ENCODE measurements at places on chromosomes 1 and 21. TPM values are rescaled to one million over a fixed set of nuclear protein-coding genes. Genes with fewer than 3 reads are reported as not detected.

SLC6A9 gene
- 6.5 TPM for total RNA-seq

SPSB1 gene
- 1.5 TPM for total RNA-seq

PDPN gene
- total RNA-seq = not detected

EXTL1 gene
- total RNA-seq = not detected

DNA sequence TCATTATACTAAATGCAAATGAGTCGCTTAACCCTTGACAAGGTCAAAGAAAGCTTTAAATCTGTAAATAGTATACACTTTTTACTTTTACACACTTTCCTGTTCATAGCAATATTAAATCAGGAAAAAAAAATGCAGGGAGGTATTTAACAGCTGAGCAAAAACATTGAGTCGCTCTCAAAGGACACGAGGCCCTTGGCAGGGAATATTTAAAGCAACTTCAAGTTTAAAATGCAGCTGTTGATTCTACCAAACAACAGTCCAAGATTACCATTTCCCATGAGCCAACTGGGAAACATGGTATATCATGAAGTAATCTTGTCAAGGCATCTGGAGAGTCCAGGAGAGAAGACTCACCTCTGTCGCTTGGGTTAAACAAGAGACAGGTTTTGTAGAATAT lies 62.7 kb downstream of the CAPN2 start:
- DNase-seq = no peak

DNA sequence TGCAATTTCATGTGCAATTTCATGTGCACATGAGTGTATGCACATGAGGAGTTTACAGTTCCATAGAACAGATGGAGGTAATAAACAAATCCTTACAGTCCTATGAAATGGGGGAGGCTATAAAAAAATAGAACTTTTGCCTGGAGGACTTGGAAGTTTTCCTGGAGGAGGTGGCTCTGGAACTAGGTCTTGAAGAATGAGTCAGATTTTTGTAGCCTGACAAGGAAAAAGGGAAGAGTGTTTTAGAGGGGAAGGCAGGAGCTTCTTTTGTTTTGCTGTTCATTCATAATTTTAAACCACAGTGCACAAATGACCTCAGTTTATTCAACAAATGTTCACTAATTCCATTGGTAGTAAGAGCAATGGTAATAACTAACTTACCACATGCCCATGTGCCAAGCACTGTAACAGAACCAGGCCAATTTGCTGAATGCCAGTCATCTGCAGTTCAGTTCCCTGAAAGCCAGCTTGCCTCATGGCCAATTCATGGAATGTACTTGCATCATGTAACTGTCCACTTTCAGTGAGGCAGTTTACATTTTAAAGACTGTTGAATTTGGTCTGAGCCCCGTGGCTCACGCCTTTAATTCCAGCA lies 2.7 kb downstream of the DIO1 start:
- DNase-seq = no peak

- no peak for DNase-seq
Measured at GRCh38 chr1:64228167-64228957, 24.9 kb downstream of the UBE2U start.

GRCh38 chr1:1954831-1955441 lies 35.9 kb upstream of the TMEM52 start:
- DNase-seq = peak; percentile 20

DNA sequence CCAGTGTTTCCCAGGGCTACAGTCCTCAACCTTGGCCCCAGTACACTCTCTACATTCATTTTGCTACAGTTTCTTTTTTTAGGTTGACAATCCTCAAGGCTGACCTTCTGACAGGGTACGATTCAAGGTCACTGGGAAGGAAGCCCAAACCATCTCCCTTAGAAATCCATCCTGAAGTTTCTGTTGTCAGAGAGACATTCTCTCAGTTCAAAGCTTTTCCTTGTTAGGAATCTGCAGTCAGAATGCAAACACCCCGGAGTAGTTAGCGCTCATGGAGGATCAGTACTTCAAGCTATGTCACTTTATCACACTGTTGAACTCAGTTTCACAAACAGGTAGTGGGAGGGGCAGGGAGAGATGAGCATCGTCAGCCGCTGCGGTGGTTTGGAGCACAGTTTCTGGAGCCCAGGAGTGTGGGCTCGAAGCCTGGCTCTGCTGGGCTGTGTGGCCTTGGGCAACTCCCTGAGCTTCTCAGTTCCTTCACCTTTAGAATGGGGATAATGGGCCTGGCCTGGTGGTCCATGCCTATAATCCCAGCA lies 4.2 kb downstream of the SLC2A5 start:
- no peak for DNase-seq

GRCh38 chr1:26429721-26430120 lies 2.4 kb upstream of the DHDDS start:
- no peak for DNase-seq

GRCh38 chr1:27886353-27886679 lies 14.0 kb downstream of the THEMIS2 start:
- DNase-seq = no peak

DNA sequence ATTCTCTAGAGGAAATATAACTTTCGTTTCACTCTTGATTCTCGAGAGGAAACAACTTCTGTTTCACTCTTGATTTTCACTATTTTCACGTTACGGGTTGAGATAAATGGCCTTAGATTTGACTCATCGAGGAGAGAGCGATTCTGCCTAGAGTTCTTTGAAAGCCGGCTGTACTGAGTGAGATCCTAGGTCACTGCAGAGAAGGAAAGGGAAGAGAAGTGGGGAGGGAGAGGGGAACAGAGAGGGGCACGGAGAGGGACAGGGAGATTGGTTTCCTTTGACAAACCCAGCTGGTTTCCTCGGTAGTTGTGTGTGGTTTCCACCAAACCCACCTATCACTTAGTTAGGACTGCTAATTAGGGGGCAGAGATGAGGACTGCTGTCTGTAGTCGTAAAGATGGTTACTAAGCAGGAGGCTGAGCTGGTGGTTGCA lies 21.6 kb upstream of the GPR137B start:
- peak; percentile 43 for DNase-seq

DNA sequence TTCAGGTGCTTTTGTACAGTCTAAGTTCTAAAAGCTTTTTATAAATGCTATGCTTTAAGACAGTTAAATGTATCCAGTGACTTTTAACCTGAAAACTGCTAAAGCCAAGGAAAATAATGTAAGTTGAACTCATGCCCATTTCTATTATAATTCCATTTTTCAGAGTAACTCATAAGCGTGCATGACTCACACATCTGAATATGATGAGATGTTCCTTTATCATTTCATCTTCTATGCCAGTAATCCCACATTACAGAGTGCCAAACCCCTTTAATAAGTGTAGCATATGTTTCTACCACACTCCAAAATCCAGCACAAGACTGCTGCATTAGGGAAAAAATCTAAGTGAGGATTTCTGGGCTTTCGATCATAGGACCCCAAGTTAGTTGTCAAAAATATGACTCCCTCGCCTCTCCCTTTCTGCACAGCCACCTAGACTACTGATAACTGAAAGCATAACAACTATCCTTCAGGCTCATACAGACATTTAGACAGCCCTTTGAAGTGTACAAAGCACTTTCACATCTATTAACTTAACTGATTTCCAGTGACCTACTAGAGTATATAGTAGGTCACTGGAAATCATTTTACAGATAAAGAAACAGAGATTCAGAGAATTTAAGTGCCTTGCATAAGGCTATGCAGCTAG lies 45.3 kb downstream of the JAK1 start:
- peak; percentile 17 for DNase-seq

- no peak for DNase-seq
Measured at GRCh38 chr1:51435878-51436277, 83.2 kb downstream of the EPS15 start.

GRCh38 chr1:209850342-209850979 lies 22.7 kb downstream of the UTP25 start:
- DNase-seq = peak; percentile 54

DNA sequence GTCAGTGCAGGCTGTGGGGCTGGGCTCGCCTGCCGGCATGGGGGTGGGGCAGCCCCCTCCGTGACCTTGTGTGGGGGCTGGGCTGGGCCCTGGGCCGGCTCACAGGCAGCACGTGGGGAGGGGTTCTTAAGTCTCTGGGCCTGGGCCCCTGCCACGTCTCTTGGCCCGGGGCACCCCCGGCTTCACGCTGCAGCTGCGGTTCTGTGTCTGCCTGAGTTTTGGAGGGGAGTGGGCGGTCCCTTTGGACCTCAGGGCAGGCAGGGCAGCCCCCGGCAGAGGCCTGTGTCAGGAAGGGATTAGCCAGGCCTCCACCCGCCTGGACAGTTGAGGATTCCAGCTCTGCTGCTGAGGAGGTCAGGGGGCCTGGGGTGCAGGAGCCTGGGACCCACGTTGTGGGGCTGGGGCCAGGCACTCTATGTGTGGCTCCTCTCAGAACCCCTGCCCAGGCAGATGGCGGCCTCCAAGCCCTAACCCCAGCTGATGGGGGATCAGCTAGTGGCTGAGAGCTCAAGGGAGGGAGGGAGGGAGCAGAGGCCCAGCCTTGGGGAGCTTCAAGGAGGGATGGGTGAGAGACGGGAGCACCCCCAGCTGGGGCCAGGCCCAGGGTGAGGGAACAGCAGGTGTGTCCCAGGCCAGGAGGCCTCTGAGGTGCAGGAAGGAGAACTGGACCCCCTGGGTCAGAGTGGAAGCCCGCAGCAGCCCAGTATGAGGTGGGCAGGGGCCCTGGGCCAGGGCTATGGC lies 1.8 kb upstream of the PLCH2 start:
- DNase-seq = no peak

DNA sequence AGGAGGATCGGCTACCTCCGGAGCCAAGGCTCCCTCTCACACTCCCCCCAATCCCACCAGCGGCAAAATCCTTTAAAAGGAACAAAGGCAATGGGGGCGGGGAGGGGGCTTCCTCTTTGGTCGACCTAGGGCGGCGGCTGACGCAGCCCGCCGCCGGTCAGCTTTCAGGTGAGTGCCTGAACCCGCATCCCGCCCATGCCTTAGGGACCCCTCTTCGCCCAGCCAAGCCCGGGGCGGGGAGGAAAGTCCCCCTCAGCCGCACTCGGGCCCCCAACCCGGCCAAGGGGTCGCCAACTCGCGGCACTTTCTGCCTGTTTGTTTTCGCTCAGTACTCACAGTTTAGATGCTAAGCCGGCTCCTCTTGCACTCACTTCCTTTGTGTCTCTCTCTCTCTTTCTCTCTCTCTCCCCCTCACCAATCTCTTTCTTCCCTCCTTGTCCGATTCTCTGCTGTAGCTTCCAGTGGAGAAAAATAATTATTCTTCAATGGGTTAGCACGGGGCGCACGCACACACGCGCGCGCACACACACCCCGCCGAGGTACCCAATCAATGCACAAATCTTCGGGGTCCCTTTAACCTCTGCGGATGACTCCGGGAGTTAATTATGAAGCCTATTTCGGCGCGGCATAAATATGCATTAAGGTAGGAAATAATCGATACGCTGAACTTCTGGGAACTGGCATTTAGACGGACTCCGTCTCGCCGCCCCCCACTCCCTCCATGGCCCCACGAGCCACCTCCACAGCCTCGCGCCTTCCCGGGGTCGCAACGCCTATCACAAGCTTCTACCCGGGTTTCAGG lies at the start of gene BLACAT1:
Gene BLACAT1, minus strand, starts transcription at position 465 of the 802 bp plus-strand sequence.
- no peak for DNase-seq

DNA sequence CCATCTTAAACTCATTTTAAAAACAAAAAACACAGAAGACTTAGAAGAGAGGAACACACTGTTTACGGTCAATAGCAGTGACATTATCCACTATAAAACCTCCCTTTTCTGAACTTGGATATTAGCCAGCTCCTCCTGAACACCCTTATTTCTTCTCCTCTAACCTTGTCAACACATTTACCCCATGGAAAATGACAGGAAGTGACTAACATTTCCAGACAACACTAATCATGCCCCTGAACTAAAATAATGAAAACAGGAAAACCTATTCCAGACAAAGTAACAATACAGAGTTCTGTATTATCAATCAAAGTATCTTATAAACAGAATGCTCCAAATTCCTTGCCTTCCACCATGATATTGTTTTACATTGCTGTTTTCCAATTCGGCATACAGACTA lies 45.3 kb downstream of the PALMD start:
- DNase-seq = no peak

- no peak for DNase-seq
Measured at GRCh38 chr1:50098591-50099021, 10.1 kb upstream of the ELAVL4 start.

DNA sequence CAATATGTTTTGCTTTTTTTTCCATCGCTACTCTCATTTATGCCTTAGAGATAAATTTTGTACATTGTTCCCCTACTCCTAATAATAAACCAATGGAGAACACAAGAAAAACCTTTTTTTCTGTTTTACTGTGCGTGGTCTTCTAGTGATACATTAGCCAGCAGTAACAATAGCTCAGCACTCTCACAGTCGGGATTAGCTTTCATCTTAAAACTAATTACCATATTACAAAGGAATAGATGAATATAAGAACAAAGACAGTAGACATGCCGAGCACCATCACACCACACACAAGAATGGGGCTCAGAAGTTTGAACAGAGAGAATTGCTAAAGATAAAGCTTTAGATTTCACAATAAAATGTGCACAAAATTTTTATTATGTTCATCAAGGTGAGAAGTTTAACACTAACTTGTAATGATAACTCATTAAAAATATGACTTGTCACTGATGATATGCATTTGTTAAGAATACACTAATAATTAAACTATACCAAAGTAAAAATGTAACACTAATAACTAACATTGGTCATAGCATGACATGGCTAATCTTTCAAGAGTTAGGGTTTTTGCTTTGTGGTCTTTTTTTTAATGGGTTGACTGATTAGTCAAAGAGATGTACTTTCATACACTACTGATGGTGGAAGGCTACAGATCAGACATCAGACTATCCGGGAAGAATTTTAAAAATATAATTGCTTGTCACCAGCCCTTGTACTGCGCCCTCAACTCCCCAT lies 61.8 kb downstream of the EXTL2 start:
- no peak for DNase-seq

DNA sequence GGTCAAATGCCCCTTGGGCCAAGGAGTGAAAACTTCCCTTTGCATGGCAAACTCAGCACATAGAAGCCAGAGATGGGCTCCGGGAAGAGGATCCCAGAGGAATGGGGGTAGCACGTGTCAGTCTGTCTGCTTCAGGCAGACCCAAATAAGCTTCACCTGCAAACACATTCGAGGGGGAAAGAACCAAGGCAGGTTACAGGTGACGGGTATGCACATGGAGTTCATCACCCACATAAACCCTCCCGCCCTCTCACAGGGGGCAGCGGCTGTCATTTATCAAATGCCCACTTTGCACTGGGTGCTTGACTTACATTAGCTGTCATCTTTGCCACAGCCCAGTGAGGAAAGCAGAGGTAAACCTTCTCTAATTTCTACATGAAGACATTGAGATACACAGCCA lies 73.0 kb upstream of the TLR5 start:
- DNase-seq = no peak
